ENCODE measurements at places on chromosomes 1 and 21.

DNA sequence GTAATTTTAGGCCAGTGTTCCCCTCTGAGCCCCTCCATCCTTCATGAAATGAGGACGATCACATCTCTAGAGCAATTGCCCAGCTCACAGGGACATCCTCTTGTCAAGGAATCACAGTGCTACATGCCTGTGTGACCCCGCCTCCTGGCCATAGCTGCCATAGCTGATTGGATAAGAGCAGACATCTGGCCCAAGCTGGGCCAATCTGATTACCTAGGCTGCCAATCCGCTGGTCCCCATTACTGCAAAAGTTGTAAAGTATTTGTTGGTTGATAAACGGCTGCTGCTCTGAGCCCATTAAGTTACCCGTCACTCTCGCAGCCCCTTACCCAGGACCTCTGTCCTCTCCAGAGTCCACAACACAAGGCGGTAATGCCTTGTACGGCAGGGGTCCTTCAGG, 8.3 kb downstream of the NT5C1A start:
- no peak for DNase-seq

- no peak for DNase-seq
Observed at GRCh38 chr1:47547753-47548573, 110.1 kb downstream of the FOXD2 start.

DNA sequence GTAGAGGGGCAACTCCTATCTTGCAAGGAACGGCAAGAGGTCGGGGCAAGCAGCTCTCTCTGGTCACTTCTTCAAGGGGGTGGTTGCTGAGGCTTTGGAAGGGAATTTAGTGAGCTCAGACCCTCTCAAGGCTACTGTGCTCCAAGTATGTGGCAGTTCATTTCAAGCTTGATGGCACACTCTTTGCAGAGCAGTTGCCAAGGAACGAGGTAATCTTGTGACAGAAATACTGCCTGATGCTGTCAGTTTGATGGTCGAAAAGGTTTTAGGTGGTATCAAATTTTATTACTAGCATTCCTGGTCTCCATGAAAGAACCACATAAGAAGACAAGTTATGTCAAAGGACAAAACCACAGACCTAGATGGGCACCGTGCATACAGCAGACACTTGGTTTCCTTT, 13.1 kb downstream of the CFAP298 start:
- DNase-seq, result no peak

DNA sequence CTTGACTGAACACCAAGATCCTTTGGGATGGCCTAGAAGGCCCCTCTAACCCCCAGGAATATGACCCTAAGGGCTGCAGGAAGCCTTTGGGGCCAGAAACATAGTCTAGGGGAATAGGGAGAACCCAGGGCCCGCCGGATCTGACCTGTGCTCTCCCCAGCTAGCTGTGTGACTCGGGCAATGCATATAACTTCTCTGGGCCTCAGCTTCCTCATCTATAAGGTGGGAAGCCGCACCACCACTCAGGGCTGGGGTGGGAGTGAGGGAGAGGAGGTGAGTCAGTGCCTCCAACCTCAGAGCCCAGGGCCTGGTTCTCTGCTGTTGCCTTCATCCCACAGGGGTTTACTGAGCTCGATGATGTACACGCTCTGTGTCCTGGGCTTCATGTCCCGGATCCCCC, 434.4 kb downstream of the PTPRU start:
- DNase-seq, result no peak

DNA sequence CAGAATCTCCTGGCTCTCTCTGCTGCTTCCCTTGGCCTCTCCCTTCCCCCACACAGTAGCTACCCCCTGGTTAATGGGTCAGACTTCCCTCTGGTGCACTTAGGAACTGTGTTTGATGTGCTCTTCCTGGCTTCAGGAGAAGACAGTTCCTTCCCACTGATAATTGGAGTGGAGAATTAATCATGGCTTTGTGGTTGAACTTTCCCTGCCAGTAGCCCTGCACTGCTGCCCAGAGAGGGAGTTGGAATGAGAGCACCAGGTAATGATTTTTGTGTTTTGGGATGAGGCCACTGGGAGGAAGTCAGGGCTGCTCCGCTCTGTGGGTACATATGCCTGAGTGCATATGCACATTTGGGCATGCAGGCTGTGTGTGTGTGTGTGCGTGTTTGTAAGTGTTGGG, 39.7 kb upstream of the PADI2 start:
- DNase-seq, result no peak

DNA sequence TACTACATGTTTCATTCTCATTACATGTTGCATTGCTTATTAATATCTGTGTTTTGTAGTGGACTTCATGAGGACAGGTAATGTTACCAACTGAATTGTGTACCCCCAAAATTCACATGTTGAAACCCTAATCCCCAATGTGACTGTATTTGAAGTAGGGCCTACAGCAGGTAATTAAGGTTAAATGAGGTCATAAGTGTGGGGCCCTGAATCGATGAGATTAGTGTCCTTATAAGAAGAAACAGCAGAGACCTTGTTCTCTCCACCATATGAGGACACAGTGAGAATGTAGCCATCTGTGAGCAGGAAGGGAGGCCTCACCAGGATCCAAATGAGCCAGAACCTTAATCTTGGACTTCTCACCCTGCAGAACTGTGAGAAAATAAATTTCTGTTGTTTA, 15.0 kb upstream of the IFNAR1 start:
- DNase-seq, result no peak

DNA sequence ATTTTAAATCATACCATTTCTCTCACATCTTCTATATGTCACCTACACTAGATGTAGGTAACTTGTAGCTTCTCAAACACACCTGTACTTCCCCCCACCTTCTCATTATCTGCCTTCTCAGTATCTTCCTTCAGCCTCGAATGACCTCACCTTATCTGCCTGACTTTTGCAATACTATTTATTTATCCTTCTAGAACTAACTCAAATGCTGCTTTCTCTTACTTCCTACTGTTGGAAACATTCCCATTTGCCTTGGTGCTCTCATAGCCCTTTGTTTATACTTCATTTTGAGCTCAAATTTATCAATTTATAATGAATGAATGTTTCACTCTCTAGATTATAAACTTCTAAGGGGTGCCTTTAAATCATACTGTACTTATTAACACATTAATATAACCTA, 50.4 kb upstream of the KIAA1614 start:
- peak; percentile 48 for DNase-seq

DNA sequence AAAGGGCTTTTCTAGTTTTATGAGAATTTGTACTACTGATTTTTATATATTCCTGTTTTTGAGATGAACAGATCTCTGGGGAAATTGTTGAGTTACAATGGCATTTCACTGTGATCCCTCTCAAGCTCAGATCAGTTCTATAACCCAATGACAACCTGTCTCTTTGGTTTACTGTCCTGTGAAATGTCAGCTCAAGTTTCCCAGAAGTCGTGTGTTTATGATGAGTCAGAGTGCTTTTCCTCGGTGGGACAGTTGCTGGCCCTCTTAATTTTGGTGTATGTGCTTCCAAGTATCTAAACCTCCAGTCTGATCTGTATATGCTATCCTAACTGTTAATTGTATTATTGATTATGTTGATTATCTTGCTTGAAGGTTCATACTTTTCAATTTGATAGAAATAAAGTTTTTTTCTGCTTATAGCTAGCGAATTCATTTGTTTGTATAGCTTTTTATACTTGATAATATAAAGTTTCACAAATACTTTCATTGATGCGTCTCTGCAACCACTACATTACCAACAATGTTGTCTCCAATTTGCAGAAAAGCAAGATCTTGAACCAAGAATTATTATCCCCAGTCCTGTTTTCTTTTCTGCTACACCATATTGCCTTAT, 77.5 kb upstream of the DNAJC6 start:
- DNase-seq, result no peak

Data from iris pigment epithelial cell (primary cell).